ENCODE measurements at places on chromosomes 1 and 21. TPM values are rescaled to one million over a fixed set of nuclear protein-coding genes. Genes with fewer than 3 reads are reported as not detected.

DNA sequence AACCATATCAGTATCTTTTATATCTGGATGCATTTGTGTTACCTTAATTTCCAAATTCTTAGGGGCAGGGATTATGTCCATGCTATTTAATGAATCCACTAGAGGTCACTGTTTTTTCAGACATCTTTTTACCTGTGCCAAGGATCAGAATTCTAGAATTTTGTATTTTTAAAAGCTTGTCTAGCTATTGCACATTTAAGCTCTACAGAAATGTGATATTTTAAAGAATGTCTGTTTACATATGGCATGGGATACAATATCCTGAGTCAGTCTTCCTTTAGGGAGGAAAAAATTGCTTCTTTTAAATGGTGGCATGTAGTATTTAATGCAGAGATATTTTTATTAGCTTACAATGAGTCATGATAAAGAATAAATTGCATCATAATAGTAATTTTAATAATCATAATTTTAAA is 11.3 kb downstream of the RPAP2 start:
- no peak overlapping the region for H3K27ac ChIP-seq
- peaks cover 46% of the 10 kb centered on the region for H3K36me3 ChIP-seq
- H3K4me1 ChIP-seq: no peaks in the 10 kb centered on the region
- no peaks in the 10 kb centered on the region for H3K27me3 ChIP-seq

GRCh38 chr1:162632217-162632666 is at the start of gene DDR2:
DDR2 (plus strand) TSS chr1:162632464; CDS start chr1:162719064, 86,600 bp downstream.
- DNase-seq: no peak
- peak within 1 kb of the TSS; percentile 50 for H3K4me3 ChIP-seq
- H3K27me3 ChIP-seq: no peaks in the 10 kb centered on the region
- peak within 1 kb of the TSS; percentile 57 for H3K27ac ChIP-seq
- H3K36me3 ChIP-seq: no peaks in the 10 kb centered on the region

GRCh38 chr1:33234588-33234990 is 21.7 kb upstream of the ZNF362 start:
- H3K4me3 ChIP-seq: no peak overlapping the region
- H3K27me3 ChIP-seq: no peaks in the 10 kb centered on the region
- H3K36me3 ChIP-seq: no peaks in the 10 kb centered on the region
- no peak for DNase-seq
- no peak overlapping the region for H3K27ac ChIP-seq

- no peaks in the 10 kb centered on the region for H3K36me3 ChIP-seq
- DNase-seq: no peak
- H3K4me1 ChIP-seq: peaks cover 42% of the 10 kb centered on the region
- H3K27me3 ChIP-seq: no peaks in the 10 kb centered on the region
- peak overlapping the region; percentile 57 for H3K4me3 ChIP-seq
- H3K27ac ChIP-seq: peak overlapping the region; percentile 80
Measured at GRCh38 chr1:198934901-198935305, 296.1 kb downstream of the PTPRC start.

- H3K4me3 ChIP-seq: no peak overlapping the region
- H3K27ac ChIP-seq: no peak overlapping the region
- no peak for DNase-seq
Measured at GRCh38 chr1:8651236-8651890, 166.1 kb downstream of the RERE start.

DNA sequence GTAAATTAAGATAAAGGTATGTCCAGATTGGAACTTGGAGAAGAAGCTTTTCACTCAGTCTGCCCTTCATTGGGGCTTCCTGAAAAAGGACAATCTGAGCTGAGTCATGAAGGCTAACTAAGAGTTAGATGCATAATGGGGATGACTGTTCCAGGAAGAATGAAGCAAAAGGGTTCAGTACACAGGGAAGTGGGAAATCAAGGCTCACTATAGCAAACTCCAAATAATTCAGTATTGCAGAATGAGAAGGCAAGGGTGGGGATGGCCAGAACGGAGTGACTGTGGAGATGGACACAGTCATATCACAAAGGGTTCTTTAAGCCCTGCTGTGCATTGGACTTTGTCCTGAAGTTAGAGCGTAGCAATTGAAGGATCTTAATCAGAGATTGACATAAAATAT is 158.3 kb downstream of the FGGY start:
- H3K36me3 ChIP-seq: no peaks in the 10 kb centered on the region
- no peak overlapping the region for H3K4me3 ChIP-seq
- H3K4me1 ChIP-seq: peaks cover 10% of the 10 kb centered on the region
- no peaks in the 10 kb centered on the region for H3K27me3 ChIP-seq

DNA sequence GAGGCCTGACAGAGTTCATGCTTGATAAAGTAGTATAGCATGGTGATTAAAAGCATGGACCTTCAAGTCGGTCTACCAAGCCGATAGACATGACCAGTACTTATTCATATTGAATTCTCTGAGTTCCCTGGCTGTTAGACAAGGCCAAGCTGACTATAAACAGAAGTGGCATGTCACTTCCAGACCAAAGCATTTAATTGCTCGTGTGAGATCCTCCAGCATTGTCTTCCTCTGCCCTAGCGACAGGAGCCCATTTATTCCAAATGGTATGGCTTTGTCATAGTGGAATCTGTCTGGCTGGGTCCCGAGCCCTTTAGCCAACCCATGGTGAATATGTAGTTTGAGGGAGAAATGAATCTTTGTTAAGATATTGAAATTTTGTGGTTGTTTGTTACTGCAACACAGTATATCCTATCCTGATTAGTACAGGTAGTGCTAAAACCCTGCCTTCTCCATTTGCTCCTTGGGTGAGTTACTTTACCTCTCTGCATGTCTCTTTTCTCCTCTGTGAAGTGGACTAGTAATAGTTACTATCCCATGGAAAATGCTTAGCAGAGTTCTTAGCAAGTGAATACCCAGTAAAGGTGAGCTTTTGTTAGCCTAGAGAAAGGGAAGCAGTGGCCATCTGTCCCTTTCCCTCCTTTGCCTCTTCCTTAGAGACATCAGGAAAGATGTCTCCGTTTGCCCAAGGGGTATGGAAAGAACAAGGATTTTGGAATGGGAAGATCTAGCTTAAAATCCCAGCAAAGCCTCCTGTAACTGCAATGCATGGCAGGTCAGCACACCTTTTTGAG is 77.6 kb upstream of the CD1D start:
- no peaks in the 10 kb centered on the region for H3K4me1 ChIP-seq
- no peaks in the 10 kb centered on the region for H3K27me3 ChIP-seq
- no peak overlapping the region for H3K27ac ChIP-seq
- H3K4me3 ChIP-seq: no peak overlapping the region
- no peak for DNase-seq

DNA sequence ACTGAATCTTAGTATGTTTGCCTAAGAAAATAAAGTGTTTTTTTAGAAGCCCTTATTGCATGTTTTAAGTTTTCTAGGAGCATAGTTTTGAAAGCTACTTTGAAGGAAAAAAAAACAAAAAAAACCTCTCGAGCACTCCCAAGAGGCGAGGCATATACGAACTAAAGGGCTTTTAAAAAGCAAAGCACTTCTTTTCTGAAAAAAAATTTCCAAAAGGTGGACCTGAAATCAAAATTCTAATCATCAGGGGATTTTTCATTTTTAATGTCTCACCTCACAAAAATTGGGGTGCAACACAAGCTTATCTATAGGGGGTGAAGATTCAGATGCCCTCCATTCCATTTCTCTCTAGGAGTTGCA is 594 bp downstream of the GLMN start:
- peaks cover 21% of the 10 kb centered on the region for H3K4me1 ChIP-seq
- H3K27me3 ChIP-seq: no peaks in the 10 kb centered on the region

DNA sequence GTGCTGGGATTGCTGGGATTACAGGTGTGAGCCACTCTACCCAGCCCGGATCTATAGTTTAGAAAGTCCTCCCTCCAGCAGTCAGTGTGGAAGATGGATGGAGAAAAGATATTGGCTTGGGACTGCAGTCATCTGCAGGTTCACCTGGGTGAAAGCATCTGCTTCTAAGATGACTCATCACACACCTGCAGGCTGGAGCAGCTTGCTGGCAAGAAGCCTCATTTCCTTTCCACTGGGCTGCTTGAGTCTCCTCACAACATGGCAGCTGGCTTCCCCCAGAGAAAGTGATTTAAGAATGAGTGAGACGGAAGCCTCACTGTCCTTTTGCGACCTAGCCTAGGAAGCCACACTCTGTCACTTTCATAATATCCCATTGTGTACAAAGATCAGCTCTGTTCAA is 50.0 kb downstream of the FOXO6 start:
- peaks cover 17% of the 10 kb centered on the region for H3K27me3 ChIP-seq
- H3K4me1 ChIP-seq: no peaks in the 10 kb centered on the region
- no peak for DNase-seq
- H3K27ac ChIP-seq: no peak overlapping the region
- H3K4me3 ChIP-seq: no peak overlapping the region
- no peaks in the 10 kb centered on the region for H3K36me3 ChIP-seq

GRCh38 chr1:89545264-89546038 is 20.8 kb downstream of the LRRC8B start:
- no peak overlapping the region for H3K4me3 ChIP-seq
- no peak for DNase-seq
- H3K27ac ChIP-seq: no peak overlapping the region
- H3K27me3 ChIP-seq: no peaks in the 10 kb centered on the region
- no peaks in the 10 kb centered on the region for H3K36me3 ChIP-seq
- H3K4me1 ChIP-seq: peaks cover 29% of the 10 kb centered on the region

- no peak for DNase-seq
- H3K27ac ChIP-seq: no peak overlapping the region
- no peak overlapping the region for H3K4me3 ChIP-seq
- no peaks in the 10 kb centered on the region for H3K36me3 ChIP-seq
Measured at GRCh38 chr1:170967042-170967910, 31.9 kb downstream of the MROH9 start.

GRCh38 chr21:44710756-44711326 is 531 bp downstream of the TSPEAR start:
- H3K36me3 ChIP-seq: no peaks in the 10 kb centered on the region
- H3K27me3 ChIP-seq: peaks cover 90% of the 10 kb centered on the region
- no peak overlapping the region for H3K27ac ChIP-seq
- no peak overlapping the region for H3K4me3 ChIP-seq

GRCh38 chr1:200226268-200226968 is 183.4 kb downstream of the ZNF281 start:
- H3K27me3 ChIP-seq: no peaks in the 10 kb centered on the region
- DNase-seq: no peak
- H3K36me3 ChIP-seq: no peaks in the 10 kb centered on the region
- H3K27ac ChIP-seq: no peak overlapping the region
- H3K4me1 ChIP-seq: peaks cover 11% of the 10 kb centered on the region

GRCh38 chr1:50822035-50822776 is 137.9 kb downstream of the FAF1 start:
- no peak overlapping the region for H3K27ac ChIP-seq
- no peaks in the 10 kb centered on the region for H3K36me3 ChIP-seq
- H3K4me1 ChIP-seq: no peaks in the 10 kb centered on the region

GRCh38 chr1:117709249-117709691 is 103.4 kb downstream of the TENT5C start:
- no peaks in the 10 kb centered on the region for H3K27me3 ChIP-seq
- no peaks in the 10 kb centered on the region for H3K36me3 ChIP-seq
- no peak overlapping the region for H3K27ac ChIP-seq

- H3K27me3 ChIP-seq: no peaks in the 10 kb centered on the region
- H3K27ac ChIP-seq: no peak overlapping the region
- H3K36me3 ChIP-seq: peaks cover 20% of the 10 kb centered on the region
Measured at GRCh38 chr1:160258177-160258798, 4.1 kb downstream of the DCAF8 start.

DNA sequence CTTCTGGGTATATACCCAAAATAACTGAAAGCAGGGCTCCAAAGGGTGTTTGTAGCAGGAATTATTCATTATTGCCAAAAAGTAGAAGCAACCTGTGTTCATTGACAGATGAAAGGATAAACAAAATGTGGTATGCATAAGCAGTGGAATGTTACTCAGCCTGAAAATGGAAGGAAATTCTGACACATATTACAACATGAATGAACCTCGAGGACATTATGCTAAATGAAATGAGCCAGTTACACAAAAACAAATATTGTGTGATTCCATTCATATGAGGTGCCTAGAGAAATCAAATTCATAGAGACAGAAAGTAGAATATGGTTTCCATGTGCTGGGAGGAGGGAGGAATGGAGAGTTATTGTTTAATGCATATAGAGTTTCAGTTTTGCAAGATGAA is 86.3 kb upstream of the ARTN start:
- H3K36me3 ChIP-seq: no peaks in the 10 kb centered on the region
- H3K4me3 ChIP-seq: no peak overlapping the region
- no peaks in the 10 kb centered on the region for H3K27me3 ChIP-seq
- H3K27ac ChIP-seq: no peak overlapping the region
- DNase-seq: no peak

DNA sequence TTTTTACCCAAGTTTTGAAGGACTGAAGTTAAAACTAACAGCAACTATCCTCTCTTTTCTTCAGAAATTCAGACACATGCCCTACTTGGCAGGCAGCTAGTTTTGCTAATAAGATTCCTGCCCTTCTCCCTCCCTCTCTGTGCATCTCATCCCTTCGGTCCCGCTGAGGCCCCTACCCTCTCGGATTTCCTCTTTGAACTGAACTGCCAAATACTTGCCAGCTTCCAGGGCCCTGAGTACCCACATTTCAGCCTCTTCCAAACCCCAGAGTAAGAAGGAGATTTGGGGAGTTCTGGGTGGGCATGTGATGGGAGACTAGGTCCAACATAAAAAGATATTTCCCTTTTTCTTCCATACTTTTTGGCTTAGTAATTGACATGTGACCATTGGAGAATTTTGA is 116.5 kb upstream of the JUN start:
- no peak overlapping the region for H3K4me3 ChIP-seq
- no peak for DNase-seq
- peak overlapping the region; percentile 67 for H3K27ac ChIP-seq
- peaks cover 75% of the 10 kb centered on the region for H3K4me1 ChIP-seq

GRCh38 chr1:52551507-52552235 is 1.2 kb downstream of the TUT4 start:
- H3K4me1 ChIP-seq: peaks cover 20% of the 10 kb centered on the region
- H3K27ac ChIP-seq: peak overlapping the region; percentile 89
- no peaks in the 10 kb centered on the region for H3K27me3 ChIP-seq
- no peak for DNase-seq

DNA sequence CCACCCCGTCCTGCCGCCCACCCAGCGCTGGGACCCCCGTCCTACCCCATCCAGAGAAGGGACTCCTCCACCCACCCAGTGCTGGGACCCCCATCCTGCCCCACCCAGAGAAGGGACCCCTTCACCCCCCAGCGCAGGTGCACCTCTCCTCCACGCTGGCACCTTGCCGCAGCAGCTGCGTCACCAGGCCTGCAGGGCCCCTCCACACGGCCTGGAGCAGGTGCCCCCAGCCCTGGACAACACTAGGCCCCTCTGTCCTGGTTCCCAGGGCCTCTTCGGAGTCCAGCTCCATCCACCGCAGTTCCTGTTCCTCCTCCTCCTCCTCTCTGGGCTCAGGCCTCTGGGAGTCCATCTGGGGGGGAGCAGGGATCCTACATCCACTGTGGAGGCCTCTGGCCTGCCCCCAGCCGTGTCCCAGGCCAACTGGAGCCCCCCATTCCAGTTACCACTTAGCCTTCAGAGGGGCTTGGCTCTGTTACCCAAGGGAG is 378 bp downstream of the ANKRD65 start:
- H3K27ac ChIP-seq: peak overlapping the region; percentile 81
- H3K4me1 ChIP-seq: peaks cover 14% of the 10 kb centered on the region
- no peaks in the 10 kb centered on the region for H3K36me3 ChIP-seq
- H3K4me3 ChIP-seq: peak overlapping the region; percentile 48
- DNase-seq: peak; percentile 46

GRCh38 chr1:104156738-104157137 is 407.0 kb downstream of the AMY1C start:
- H3K27me3 ChIP-seq: no peaks in the 10 kb centered on the region
- no peaks in the 10 kb centered on the region for H3K36me3 ChIP-seq
- H3K4me1 ChIP-seq: no peaks in the 10 kb centered on the region
- H3K4me3 ChIP-seq: no peak overlapping the region

BEND5 gene
- 4.3 TPM for total RNA-seq

NFIA gene
- 70.0 TPM for total RNA-seq

DSCAM gene
- 0.06 TPM for total RNA-seq

PDZK1IP1 gene
- total RNA-seq: 22.6 TPM

TPTE gene
- total RNA-seq: not detected

HTR1D gene
- 1.1 TPM for total RNA-seq

BTBD19 gene
- total RNA-seq: 8.7 TPM

MATN1 gene
- not detected for total RNA-seq

MYBPH gene
- not detected for total RNA-seq

CELA2A gene
- total RNA-seq: not detected

PLA2G2C gene
- total RNA-seq: not detected

Data from lower lobe of right lung (tissue), 2 donors.